ENCODE measurements at places on chromosomes 1 and 21.

- no peak for DNase-seq
These were observed 79.8 kb upstream of the WNT4 start for GRCh38 chr1:22222723-22223122.

GRCh38 chr1:246434335-246434734 lies 72.7 kb downstream of the SMYD3 start:
- no peak for DNase-seq

GRCh38 chr1:107153014-107153413 lies 12.2 kb downstream of the NTNG1 start:
- DNase-seq: no peak

DNA sequence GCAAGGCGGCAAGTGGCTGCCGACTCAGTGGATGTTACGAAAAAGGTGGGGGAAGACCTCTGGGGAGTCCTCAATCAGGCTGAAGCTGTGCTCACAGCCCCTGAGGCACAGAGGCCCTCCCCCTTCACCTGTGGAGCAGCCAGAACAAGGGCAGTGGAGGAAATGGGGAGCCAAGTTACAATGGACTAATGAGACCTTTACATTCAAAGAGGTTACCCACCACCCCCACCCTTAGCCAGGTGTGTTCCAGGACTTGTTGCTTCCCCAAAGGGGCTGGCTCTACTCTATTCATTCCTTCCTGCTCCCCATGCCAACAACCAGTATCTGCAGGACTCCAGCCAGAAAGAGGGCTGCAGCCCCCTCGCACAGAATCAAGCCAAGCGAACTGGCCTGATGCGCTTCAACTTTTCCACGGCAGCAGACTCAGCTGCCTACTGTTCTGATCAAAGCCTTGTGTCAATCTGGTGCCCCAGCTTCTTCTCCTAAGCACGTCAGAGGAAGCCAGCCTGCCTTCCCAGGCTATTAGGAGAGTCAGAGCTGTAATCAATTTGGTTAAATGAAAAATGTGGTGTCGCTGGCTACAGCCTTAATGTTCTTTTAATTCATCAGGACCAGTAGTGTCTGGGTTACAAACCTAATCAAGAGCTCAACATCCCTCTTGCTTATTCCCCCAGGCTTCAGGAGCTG lies 1.8 kb upstream of the SYT2 start:
- no peak for DNase-seq

GRCh38 chr1:17108360-17108759 lies 10.9 kb downstream of the PADI2 start:
- no peak for DNase-seq

GRCh38 chr1:29177022-29177705 lies 4.5 kb downstream of the SRSF4 start:
- DNase-seq: no peak

GRCh38 chr1:234676103-234676594 lies 66.2 kb upstream of the IRF2BP2 start:
- no peak for DNase-seq

- no peak for DNase-seq
These were observed 163.8 kb upstream of the ESRRG start for GRCh38 chr1:216887032-216887431.

DNA sequence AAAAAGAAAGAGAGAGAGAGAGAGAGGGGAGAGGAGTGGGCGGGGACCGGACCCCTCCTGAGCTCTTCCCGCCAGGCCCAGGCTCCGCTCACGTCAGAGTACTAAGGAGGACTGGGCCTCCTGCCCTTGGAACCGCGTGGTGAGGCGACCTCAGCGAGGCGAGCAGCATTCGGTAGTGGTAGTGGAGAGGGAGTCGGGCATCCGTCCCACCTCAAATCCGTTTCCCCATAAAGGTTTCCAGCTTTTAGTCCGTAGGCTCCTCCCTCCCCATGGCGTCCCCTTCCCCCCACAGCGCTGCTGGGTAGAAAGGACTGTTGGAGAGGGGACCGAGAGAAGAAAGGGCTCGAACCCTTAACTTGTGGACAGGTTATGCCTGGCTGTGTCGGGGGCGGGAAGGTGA lies 124.4 kb upstream of the BARHL2 start:
- DNase-seq: no peak

- DNase-seq: no peak
These were observed 10.4 kb upstream of the KLF17 start for GRCh38 chr1:44108241-44108640.

- DNase-seq: no peak
These were observed 382.3 kb upstream of the ADGRL4 start for GRCh38 chr1:79388694-79389361.

DNA sequence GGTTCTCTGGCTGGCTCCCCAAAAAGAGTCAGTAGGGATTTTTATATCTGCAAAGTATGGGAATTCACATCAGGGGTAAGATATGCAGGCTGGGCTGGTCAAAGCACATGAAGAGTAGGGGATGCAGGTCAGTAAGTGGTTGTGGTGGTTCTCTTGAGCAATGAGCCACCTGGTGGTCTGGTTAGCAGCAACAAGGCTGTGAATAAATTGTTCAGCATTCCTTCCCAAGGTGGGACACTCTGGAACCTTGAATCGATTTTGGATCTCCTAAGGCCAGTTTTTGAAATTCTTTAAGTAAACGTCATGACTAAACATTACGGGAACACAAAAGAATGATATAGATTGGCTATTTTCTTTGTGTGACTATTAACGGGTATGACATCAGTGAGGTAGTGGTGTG lies 563.0 kb upstream of the NEGR1 start:
- DNase-seq: no peak

DNA sequence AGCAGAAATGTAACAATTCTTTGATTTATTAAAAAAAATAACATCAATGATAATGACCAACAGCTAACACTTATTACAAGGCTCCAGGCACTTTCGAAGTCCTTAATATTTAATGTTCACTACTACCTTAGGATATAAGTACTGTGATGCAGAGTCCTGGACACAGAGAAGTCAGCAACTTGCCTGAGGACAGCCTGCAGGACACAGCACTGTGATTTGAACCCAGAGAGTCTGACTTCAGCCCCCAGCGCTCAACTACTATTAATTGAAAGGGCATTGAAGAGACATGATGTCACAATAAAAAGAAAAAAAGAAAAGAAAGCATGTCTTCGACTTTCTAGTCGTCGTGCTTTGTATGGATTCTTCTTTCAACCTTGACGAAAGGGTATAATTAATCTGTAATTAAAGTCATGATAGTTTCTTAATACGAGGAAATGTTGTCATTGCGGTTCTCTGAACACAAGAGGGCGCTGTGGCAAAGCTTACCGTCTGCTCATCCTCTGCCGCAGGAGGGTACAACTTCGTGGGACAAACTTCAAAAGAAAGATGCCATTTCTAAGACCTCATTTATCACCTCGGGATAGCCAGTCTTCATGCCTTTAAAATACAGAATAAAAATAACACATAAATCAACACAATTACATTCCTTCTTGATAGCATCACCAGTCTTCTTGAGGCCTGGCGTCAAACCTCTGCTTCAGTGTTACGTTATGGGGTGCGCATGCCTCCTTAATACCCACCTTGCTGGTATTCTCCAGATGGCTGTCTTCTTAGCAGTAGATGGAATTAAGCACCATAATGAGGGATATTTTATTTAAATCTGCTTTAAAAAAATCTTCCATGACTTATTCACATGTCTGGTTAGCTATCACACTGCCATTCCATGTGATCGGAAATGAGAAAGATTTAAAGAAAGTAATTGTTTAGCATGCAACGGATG lies 240.1 kb downstream of the DISC1 start:
- DNase-seq: peak; percentile 7

- no peak for DNase-seq
These were observed 14.6 kb downstream of the IKBKE start for GRCh38 chr1:206484901-206485300.

DNA sequence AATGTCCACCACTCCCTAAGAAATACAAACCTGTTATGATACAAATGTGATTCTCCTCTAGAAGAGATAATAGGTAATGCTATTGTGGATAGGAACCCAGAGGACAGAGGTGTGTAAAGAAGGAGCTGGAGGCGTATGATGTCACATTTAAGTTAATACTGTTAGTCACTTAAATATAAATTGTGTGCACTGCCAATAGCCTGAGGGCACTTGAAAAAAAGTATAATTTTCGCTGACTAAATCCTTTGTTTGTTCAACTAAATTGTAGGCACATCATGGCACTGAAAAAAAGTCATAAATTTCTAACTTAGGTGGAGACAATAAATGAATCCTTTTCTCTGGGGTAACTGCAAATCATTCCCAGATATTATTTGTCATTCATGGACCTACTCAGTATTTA lies 4.4 kb downstream of the RCSD1 start:
- DNase-seq: no peak

- DNase-seq: no peak
These were observed 77.2 kb upstream of the CDC42BPA start for GRCh38 chr1:227395426-227396028.

- DNase-seq: peak; percentile 87
These were observed 87.9 kb upstream of the LYST start for GRCh38 chr1:235954306-235955283.

- DNase-seq: no peak
These were observed 15.2 kb downstream of the HSF2BP start for GRCh38 chr21:43644071-43644470.

- no peak for DNase-seq
These were observed 225.5 kb downstream of the TPR start for GRCh38 chr1:186149591-186149990.

GRCh38 chr1:11207898-11208611 lies 18.9 kb downstream of the ANGPTL7 start:
- no peak for DNase-seq

DNA sequence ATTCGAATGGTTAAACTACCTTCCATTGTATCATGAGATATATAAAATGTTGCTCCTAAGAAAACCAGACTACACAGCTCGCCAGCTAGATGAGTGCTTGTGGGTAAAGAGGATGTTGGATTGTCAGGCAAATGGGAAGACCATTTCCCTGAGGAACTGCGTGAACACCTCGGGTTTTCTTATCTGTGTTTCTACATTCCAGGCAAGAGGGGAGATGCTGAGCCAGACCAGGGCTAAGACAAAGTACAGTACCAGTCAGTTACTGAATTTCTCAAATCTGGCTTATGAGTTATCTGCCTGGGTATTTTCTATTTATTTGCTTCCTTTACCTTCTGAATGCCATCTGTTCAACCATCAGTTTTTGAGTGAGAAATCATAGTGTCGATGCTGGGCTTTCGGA lies 170.8 kb downstream of the PLA2G4A start:
- no peak for DNase-seq

DNA sequence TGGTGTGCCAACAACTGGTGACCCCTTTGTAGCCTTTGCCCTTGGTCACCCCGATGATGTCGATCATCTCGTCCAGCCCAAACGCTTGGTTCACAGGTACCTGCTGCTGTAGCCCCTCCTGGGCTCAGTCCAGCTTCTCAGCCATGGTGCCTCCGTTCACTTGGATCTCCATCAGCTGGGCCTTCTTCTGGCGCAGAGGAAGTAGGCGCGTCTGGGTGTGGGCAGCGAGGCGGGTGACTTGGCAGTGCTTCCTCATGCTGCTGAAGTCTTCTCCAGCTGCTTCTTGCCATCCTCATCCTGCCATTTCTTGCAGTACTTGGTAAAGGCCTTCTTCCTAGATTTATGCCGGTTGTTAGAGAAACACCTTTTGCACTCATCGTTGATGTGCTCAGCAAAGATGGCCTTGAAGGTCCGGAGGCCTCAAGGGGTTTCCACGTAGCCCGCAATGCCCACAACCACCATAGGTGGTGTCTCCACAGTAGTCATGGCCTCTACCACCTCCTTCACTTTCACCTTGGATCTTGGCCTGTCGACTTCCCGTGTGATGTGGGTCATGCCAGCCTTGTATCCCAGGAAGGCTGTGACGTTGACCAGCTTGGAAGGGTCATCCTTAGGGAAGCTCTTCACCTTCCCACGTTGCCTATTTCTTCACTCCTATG lies 13.0 kb downstream of the DOP1B start:
- no peak for DNase-seq

DNA sequence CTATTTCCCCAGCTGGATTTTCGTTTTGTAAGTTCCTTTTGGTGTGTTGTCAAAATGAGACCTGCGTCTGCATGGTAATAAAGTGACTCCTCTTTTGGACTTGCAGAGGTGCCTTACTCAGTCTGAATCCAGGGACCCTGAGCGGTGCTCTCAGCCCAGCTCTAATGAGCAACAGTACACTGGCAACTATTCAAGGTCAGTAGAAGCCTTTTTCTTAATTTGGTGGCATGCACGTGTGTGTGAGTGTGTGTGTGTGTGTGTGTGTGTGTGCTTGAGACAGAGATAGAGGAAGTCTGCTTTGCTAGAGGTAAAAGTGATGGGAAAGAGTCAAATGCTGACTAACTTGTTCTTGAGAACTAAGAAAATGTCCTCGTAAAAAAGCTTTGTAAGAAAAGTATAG lies 105.4 kb downstream of the CD247 start:
- DNase-seq: no peak

GRCh38 chr1:175094626-175095025 lies 27.0 kb downstream of the TNN start:
- no peak for DNase-seq

GRCh38 chr1:20964540-20965484 lies 177.7 kb upstream of the HP1BP3 start:
- peak; percentile 55 for DNase-seq

- DNase-seq: no peak
These were observed 126.2 kb downstream of the FGGY start for GRCh38 chr1:59422921-59423575.

GRCh38 chr1:47689894-47690293 lies 252.1 kb downstream of the FOXD2 start:
- no peak for DNase-seq

DNA sequence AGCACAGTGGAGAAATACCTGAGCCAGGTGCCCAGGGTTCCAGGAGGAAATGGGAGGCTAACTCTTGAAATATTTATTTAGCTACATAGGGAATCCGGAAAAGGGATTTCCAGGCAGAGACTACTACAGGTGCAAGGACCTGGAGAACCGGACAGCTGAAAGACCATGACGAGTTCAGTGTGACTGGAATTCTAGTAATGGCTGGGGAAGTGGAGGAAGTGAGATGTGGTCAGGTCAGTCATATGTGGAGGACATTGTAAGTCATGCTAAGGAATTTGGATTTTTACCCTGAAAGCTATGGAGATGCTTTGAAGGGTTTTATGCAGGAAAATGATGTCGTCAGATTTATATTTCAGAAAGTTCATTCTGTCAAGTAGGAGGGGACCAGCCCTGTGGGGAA lies 1.8 kb downstream of the CAP1 start:
- no peak for DNase-seq

- no peak for DNase-seq
These were observed at the start of gene OLIG2 for GRCh38 chr21:33025489-33026442. Gene OLIG2, plus strand, starts transcription at chr21:33025935. Its CDS starts 928 bp downstream, at chr21:33026863.

GRCh38 chr1:20555025-20555757 lies 2.8 kb downstream of the FAM43B start:
- DNase-seq: no peak
